ENCODE measurements at places on chromosomes 6 and 20.

DNA sequence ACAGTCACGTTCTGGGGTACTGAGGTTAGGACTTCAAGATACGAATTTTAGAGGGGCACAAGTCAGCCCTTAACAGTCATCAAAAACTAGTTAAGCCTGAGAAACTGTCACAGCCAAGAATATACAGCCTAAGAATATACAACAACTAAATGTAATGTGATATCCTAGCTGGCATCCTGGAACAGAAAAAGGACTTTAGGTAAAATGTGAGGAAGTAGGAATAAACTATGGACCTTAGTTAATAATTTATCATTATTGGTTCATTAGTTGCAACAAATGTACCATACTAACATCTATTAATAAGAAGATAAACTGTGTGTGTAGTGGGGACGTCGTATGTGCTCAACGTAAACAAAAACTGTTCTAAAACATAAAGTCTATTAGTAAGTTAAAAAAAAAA, 1.1 kb downstream of the PNISR start:
- DNase-seq = no peak

DNA sequence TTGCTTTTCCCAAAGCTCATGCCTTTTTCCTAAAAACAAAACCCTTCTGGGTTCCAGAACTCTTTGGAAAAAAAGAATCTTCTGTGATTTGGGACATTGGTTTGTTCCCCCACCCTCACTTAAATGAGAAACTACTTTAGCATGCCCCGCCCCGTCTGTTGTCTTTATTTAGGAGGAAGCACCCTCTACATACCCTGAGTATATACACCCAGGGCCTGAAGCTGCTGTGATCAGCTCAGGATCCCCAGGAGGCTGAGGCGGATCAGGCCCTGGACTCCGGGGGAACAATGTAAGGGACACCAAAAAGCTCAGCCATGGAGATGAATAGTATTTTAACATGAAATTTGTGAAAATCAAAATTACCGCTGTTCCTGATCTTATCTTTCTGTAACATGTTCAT, 1.4 kb downstream of the BCAS1 start:
- no peak for DNase-seq

GRCh38 chr20:11919581-11919980, 1.9 kb downstream of the BTBD3 start:
- no peak for DNase-seq

GRCh38 chr6:166251655-166252054, 56.5 kb downstream of the PRR18 start:
- DNase-seq = no peak

- DNase-seq = no peak
Observed at GRCh38 chr6:39568896-39569295, 156.3 kb downstream of the KIF6 start.

DNA sequence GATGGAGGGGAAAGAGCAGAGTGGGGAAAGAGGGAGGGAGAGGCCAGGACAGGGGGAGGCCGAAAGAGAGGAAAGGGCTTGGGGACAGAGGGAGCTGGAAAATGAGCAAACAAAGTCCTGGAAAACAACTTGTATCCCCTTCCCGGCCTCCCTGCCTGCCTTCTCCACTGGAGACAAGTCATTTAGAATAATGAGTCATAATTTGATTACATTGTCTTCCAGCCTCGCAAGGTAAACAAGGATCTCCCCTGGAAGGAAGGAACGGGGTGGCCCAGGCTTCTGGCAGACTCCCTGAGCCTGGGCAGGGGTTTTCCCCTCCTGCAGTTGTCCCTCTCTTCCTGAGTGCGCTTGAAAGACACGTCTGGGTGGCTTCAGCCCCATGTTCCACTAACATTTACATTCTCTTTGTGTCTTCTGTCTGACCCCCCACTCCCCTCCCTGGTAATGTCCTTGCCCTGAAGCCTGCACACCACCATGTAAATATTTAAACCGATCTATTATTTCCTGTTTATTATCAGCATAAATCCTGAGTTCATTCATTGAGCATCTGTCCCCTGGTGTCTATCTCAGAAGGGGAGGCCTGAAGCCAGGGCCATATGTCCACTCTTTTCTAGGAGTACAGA, 12.1 kb upstream of the MRPS18A start:
- no peak for DNase-seq

- no peak for DNase-seq
Observed at GRCh38 chr6:99378636-99379035, 15.4 kb downstream of the COQ3 start.

DNA sequence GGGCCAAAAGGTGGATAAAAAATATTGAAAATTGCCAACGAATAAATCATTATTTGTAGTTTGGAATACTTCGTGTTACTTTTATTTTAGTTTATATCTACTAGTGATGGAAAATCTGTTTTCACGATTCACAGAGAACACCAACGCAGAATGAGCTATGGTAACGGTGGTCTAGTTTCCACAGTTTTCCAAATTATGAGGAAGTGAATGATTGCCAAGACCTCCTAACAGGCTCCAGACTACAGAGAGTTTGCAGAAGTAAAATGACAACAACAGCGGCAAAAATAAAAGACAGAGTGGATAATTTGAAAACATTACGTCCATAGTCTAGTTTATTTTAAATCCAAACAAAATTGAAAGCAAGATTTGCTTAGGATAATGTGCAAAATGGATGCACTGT, 57.0 kb upstream of the AIG1 start:
- no peak for DNase-seq

GRCh38 chr6:159654483-159655098, 38.5 kb downstream of the SOD2 start:
- no peak for DNase-seq

- no peak for DNase-seq
Observed at GRCh38 chr6:8065519-8065911, 1.3 kb upstream of the BLOC1S5 start.

DNA sequence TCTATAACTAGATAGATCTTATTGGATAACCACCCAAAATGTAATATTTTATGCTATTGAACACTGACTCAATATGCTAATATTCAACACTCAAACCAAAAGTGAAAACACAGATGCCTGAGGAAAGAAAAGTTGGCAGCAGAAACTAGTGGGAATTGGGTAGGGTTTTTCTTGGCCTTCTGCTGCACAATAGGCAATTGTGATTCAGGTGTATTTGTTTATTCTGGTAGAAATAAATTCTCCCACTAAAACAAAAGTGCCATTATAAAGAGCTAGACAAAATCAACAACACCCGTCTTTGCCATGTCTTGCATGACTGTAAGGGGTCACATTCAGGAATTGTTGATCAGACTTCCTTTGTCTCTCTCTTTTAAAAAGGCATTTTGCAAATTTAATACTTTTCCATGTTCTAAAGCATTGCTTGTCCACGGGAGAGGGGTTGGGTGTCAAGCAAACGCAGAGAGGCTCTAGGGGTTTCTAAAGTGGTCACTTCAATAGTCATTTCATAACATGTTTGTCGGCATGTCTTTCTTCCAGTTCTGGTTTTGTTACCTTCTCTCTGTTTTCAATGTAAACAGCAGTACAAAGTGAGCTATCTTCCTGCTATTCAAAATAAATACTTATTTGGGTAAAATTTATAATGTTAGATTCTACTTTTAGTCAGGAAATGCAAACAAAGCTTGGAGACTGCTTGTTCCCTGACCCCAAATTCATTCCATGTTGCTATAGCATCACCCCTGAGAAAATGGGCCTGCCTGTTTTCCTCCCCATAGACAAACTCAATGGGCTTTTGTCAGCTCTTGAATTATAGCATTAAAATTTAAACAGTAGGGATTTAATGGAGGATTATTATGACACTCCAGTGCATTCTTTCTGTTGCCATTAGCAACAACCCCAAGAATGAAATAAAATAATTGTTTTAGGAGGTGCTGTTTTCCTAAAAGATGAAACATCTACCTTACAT, 217.0 kb upstream of the CCN2 start:
- DNase-seq = no peak

- DNase-seq = no peak
Observed at GRCh38 chr20:51432875-51433274, 109.6 kb downstream of the NFATC2 start.

DNA sequence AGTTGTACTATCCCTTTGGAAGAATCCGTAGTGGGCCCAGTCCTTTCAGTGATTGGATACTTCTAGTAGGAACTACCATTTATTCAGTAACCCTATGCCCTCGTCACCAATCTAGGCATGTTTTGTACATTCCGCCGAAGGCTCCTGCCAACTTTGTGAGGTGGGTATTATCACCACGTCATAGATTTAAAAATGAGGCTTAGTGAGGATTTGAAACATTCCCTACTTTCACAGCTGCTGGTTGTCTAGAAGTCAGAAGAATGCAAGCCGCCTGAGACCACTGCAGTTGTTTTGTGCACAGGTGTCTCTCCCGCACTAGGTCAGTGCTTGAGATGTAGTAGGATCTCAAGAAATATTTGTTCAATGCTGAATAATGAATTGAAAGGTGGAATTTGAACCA, 32.6 kb downstream of the ENPP1 start:
- DNase-seq = no peak

Data from left lung (tissue), 14 donors.